ENCODE measurements at places on chromosomes 16 and 17.

- no peak for DNase-seq
These were observed 23.5 kb downstream of the RDM1 start for GRCh38 chr17:35906926-35907637.

DNA sequence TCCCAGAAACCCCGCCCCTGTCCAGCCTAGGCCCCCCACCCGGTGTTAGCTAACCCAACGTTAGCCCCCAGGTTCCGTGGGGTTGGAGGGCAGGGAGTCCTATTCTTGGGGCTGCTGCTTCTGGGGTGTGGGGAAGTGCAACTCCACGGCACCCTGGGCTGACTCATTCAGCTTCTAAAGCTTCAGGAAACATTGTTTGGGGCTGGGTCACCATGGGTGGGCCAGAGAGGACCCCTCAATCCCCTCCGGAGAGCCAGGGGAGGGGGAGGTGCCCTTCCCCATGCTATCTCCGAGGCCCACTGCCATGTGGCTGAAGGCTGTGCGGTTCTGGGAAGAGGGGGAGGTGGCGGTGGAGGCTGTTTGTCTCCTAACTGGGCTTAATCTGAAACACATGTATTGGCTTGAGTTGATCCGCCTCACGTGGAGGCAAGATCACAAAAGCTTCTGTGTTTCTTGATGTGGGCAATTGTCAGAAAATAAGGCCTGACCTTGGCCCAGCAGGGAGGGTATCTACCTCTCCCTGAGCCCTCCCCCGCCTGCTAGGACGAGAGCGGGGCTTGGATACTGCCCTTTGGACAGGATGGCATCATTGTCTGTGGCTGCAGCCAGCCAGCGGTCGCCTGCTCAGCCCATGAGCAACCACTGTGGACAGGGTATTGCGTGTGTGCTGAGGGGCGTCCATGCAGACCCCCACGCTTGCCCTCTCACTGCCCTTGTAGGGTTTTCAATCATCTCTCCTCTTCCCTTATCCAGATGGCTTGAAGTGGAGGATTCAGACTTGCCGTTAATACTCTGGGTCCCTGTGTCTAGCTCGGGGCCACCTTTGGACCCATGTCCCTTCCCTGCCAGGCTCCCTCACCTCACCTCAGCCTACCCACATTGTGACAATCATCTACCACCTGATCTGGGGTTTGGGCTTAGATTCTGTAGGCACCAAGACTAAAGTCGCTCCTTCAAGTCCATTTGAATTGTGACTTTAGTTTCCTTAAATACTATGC lies 1.3 kb downstream of the SERPINF1 start:
- peak; percentile 18 for DNase-seq

GRCh38 chr17:40596261-40596919 lies 31.1 kb upstream of the CCR7 start:
- DNase-seq = peak; percentile 52

DNA sequence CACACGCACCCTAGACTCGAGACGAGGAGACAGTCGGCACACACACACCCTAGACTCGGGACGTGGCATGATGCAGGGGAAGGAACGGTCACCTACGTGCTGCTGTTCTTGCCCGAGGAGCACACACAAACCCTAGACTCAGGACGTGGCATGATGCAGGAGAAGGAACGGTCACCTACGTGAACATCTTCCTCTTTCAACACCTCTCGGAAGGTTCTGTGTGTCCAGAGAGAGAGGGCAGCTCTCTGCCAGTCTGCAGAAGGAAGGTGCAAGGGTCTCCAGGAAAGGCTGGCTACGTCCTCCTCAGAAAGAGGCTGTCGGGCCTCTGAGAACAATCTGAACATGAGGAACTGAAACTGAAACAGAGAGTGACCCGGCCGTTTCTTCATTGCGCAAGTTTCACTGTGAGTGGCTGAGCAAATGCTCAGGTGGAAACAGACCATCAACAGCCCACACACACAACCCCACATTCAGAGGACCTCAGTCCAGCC lies 43.4 kb downstream of the ZNF276 start:
- DNase-seq = no peak

DNA sequence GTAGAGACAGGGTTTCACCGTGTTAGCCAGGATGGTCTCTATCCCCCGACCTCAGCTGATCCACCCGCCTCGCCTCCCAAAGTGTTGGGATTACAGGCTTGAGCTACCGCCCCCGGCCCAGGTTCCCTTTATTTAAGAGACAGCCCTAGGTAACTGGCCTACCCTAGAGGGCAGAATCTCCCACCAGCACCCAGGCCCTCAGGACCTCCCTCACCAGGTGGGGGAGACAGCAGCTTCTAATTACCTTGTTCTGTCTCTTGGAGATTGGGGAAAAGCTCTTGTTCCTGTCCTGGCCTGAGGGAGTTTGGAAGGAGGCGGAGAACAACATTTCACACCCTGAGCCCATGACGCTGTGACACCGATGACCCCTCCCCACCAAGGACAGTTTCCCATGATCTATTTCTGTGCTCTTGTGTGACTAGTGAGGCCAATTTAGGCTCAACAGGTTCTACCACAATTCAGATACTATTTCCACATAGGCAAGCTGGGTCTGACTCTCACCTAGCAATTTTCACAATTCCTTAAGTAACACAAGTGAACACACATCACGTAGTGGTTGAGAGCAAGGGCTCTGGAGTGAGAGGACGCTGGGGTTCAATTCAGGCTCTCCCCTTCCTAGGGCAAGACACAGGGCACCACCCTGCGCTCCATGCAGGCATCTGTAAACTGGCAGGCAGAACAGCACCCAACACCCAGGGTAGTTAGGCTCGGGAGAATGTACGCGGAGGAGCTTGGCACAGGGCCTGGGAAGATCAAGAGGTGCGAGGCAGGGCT lies 20.4 kb downstream of the HDAC5 start:
- DNase-seq = no peak

- no peak for DNase-seq
These were observed 84.6 kb downstream of the SPAG9 start for GRCh38 chr17:51036084-51036483.

GRCh38 chr17:65103896-65104295 lies 33.3 kb upstream of the RGS9 start:
- no peak for DNase-seq

GRCh38 chr16:15611610-15612009 lies 31.3 kb downstream of the MARF1 start:
- no peak for DNase-seq

GRCh38 chr17:27550291-27550930 lies 80.6 kb upstream of the LGALS9 start:
- peak; percentile 64 for DNase-seq

- no peak for DNase-seq
These were observed 1251.2 kb upstream of the CDH8 start for GRCh38 chr16:63287401-63287800.

GRCh38 chr16:16148755-16149154 lies 74.5 kb downstream of the ABCC6 start:
- no peak for DNase-seq

DNA sequence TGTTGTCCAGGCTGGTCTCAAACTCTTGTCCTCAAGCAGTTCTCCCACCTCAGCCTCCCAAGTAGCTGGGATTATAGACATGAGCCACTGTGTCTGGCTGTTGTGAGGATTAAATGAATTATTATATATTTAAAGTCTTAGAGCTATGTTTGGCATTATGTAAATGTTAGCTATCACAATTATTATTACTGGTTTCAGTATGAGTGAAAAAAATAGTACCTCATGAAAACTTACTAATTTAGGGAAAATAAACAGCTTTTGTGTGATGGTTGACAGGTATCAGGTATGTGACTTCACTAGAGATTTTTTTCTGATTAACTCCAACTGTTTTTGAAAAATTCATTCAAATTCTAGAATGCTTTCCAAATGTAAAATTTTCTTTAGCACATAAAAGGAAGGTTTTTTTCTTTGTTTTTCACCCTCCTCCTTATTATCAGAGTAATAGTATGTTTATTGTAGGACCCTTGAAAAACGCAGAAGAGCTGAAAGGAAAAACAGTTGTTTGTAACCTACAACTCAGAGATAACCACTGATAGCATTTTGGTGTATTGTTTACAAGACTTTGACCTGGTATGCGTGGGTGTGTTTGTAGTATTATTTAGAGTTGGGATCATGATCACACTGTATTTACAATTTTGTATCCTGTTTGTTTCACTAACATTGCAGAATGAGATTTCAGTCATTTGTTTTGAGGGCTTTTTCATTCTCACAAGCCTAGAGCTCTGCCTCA lies 13.2 kb downstream of the NLK start:
- no peak for DNase-seq

DNA sequence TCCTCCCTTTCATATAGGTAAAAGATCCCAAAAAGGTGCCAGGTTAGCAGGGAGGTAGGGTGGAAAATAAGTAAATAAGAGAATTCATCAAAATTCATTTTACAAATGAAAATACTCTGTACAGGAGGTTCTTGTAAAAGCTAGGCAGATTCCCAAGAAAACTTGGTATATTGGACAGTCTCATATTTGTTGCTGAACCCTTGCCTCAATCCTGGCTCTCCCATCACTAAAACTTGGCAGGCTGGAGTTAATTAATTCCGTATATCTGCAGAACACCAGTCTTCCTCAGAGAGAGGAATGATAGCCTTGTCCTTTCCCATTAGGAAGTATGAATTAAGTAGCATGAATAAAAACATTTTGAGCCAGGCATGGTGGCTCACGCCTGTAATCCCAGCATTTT lies 66.2 kb upstream of the MTMR4 start:
- no peak for DNase-seq

GRCh38 chr17:14458724-14459123 lies 157.8 kb downstream of the HS3ST3B1 start:
- no peak for DNase-seq

DNA sequence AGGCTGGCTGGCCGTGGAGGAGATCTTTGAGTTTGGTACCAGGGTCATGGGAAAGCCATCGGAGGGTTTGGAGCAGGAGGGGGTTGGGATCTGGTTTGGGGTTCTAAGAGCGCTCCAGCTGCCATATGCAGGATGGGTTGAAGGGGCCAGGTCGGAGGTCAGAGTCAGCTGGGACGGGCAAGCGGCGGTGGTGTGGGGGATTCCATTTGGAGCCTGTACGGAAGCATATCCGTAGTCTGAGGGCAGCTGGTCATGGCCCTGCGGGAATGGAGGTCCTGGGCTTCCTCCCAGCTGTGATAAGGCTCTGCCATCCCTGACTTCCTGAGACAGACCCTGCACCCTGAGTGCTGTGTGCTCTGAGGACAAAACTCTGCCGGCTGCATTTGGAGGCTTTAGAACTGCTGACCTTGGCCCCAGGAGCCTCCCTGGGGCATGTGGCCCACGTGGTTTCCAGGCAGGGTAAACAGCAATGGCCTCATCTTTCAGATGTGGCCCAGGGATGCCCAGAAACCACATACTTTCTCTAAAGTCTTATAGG lies 46.5 kb downstream of the ATP2C2 start:
- DNase-seq = no peak

DNA sequence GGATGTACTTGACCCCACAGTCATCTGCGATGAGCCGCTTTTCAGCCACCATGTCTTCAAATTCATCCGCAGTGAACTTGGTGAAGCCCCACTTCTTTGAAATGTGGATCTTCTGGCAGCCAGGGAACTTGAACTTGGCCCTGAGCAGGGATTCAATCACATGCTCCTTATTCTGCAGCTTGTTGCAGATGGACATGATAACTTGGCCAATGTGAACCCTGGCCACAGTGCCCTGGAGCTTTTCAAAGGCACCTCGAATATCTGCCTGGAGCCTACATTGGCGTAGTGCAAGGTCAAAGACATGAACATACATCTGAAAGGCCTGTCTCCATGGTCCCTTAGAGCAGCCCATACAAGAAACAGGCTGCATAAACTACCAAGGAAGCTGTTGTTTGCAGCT lies 1.8 kb upstream of the TENT4B start:
- DNase-seq = no peak

- no peak for DNase-seq
These were observed 55.1 kb downstream of the NDE1 start for GRCh38 chr16:15705064-15705565.

- DNase-seq = no peak
These were observed 204.0 kb downstream of the XYLT1 start for GRCh38 chr16:17266608-17267313.

- no peak for DNase-seq
These were observed 4.3 kb downstream of the CNTNAP1 start for GRCh38 chr17:42686520-42687128.

- DNase-seq = peak; percentile 94
These were observed 4.9 kb downstream of the ZNF19 start for GRCh38 chr16:71484006-71484893.

All from DMS53 (cell line).